ENCODE measurements at places on chromosomes 3 and 15.

DNA sequence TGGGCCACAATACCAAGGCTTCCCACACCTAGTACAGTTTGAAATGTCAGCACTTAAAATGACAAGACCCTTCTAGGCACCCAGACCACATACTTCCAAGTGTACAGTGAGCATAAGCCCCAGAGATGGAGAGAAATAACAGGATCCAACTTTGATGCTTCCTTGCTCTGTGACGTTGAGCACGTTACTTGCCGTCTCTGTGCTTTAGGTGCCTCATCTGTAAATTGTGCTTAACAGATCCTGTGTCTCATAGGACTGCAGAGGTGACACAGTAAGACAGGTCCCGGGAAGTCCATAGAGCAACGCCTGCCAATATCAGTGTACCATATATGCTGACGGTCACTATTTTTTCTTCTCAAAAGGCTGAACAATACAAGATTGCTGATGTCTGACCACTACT, 59.1 kb downstream of the LRIG1 start:
- no peak for DNase-seq

- no peak for DNase-seq
These were observed 16.3 kb downstream of the SLC6A20 start for GRCh38 chr3:45779746-45780735.

GRCh38 chr3:134799393-134799792, 4.3 kb downstream of the EPHB1 start:
- DNase-seq, result peak; percentile 4

DNA sequence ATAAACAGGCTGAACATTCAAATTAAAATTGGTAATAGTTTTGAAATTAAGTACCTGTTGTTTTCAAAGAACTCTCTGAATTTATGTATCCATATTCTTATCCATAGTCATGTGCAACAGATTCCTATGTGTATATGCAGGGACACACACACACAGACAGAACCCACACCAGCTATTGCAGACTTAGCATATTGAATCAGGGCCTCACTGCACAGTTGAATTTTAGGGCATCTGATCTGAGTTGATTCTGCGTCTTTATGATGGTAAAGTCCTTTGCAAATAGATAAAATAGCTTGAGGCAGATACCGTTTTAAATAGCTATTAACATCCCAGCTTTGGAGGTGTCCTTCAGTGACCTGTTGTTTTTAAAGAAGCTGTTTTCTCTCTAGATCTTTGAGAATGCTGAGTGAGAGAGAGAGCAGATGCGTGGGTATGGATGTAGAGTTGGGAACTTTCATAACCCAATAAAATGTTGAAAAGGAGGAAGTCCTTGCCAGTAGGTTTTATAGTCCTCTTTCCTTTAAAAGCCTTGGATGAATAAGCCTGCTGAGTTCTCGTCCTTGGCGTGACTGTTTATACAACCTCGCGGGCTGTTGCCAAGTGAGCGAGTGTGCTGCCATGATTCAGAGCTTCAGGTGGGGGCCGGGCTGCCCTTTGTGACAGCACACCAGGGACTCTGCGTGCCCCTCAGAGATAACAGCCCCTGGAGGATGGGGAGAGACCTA, 18.3 kb downstream of the MYZAP start:
- peak; percentile 94 for DNase-seq

GRCh38 chr15:80152180-80152895, 461 bp upstream of the FAH start:
- peak; percentile 50 for DNase-seq

Measured in BJ (cell line).